ENCODE measurements at places on chromosomes 6 and 20.

DNA sequence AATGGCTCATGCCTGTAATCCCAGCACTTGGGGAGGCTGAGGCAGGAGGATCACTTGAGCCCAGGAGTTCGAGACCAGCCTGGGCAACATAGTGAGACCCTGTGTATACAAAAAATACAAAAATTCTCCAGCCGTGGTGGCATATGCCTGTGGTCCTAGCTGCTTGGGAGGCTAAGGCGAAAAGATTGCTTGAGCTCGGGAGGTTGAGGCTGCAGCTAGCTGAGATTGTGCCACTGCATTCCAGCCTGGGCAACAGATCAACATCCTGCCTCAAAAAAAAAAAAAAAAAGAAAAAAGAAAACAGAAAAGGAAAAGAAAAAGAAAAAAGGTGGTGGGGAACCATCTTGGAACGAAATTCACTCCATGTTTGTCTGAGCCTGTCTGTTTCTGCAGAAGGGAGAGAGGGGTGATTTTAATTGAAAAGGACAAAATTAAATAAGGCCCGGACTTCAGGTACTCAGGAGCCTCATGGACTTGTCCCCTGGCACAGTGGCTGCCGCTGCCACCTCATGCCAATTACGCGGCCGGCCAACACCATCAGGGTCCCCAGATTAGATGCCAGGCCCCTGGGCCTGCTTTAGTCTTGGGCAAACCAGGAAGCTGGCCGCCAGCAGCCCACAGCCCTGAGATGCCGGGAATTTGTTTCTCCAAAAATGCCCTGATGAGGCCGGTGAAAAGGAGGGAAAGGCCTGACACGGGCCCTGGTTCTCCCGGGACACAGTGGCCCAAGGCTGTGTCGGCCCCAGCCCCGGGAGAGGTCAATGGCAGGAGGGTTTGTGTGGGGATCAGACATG is 37.8 kb upstream of the STX16 start:
- DNase-seq, result no peak

DNA sequence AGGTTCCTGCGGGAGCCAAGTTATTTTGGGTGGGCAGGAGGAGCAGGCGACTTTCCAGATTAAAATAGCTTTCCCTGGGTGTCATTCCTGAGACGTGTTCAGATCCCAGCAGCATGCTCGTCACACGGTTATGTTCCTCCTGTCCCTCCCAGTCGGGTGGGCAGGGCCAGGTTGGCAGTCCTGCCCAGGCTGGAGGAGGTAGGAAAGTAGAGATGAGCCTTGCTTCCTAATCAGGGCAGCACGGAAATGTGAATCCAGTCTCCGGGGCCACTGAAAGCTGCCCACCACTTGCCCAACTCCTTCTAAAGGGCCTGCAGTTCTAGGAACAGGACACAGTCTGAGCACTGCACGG is 137.0 kb downstream of the MRPL14 start:
- DNase-seq, result no peak

DNA sequence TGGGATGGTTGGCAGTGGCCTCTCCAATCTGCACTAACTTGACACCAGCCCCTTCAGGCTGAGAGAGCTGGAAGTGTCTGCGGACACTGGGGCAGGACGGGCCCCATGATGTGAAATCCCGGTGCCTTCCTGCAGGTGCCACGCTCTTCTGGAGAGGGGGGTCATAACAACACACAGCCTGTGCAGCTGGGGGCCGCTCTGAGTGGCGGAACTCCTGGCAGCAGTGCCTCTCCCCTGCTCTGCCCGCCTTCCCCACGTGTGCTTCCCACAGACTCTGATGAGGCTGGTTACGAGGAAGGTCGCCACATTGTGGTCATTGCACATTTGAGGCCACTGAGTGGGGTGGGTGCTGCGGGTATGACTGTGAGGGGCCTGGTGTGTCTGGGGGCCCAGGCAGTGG is 145.2 kb downstream of the DTNBP1 start:
- DNase-seq, result no peak

DNA sequence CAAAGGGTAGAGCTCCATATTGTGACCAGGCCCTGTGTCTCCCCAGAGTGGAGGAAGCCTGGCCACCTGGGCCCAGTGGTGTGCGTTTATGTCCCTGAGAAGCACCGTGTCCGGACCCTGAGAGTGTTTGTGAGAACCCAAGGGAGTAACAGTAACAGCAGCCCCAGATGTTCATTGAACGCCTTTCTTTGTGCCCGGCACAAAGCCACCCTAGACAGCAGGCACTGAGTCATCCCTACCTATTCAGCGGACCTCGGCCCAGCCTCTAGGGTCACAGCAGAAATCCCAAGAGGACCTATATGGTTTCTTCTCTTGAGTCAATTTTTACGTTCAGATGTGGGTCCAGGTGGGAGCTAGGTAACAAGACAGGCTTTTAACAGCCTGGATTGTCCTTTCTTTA is 24.5 kb downstream of the BCAS4 start:
- no peak for DNase-seq

- DNase-seq, result no peak
Measured at GRCh38 chr6:163348789-163349680, 65.5 kb upstream of the QKI start.

- DNase-seq, result no peak
Measured at GRCh38 chr20:61518424-61518951, 266.4 kb downstream of the CDH4 start.

DNA sequence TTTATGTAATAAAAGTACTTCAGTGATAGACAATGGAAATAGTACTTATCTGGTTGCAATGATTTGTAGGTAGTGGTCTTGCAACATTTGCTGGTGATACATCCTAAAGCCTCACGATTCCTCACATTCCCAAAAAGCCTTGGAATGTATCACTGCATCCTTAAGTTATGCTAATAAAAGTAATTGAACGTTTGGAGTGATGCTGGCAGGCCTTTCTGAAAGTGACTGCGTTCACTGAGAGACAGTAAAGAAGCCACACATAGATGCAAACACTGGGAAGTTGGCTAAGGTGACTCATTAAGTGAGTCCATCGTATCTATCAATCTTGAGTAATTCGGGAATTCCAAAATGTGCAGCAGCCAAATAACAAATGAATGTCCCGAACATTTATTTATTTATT is 444.1 kb upstream of the SOX4 start:
- DNase-seq, result no peak

- DNase-seq, result no peak
Measured at GRCh38 chr6:117613920-117614560, 11.7 kb upstream of the GOPC start.

DNA sequence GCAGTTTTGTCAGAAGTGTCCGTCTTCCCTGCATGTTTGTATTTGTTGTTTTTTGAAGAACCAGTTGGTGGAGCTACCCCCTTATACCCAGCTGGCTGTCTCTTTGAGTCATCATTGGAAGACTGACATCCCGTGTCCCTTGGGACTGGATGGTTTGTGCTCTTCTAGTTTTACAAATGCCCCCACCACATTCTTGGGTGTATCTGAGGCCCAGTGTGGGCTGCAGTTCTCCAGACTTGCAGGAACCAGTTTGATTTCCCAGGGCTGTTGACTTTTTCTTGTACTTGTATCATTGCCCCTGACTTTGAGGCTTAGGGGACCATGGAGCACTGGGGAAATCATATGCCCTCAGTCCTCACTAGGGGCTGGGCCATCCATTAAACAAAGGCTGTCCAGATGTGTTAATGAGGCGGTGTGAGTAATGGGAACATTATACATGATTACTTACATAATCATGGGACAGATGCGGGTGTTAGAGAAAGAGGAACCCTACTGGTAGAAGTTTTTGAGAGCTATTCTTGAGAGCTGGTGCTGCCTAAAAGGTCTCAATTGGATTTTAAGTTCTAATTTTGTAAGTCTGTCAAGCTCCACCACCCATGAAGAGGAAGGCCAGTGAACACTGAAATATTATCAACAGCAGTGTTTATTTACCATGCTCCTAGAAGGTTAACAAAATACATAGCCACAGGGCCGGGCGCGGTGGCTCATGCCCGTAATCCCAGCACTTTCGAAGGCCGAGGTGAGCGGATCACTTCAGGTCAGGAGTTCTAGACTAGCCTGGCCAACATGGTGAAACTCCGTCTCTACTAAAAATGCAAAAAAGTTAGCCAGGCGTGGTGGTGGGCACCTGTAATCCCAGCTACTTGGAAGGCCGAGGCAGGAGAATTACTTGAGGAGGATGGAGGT is 8.5 kb downstream of the JARID2 start:
- no peak for DNase-seq

DNA sequence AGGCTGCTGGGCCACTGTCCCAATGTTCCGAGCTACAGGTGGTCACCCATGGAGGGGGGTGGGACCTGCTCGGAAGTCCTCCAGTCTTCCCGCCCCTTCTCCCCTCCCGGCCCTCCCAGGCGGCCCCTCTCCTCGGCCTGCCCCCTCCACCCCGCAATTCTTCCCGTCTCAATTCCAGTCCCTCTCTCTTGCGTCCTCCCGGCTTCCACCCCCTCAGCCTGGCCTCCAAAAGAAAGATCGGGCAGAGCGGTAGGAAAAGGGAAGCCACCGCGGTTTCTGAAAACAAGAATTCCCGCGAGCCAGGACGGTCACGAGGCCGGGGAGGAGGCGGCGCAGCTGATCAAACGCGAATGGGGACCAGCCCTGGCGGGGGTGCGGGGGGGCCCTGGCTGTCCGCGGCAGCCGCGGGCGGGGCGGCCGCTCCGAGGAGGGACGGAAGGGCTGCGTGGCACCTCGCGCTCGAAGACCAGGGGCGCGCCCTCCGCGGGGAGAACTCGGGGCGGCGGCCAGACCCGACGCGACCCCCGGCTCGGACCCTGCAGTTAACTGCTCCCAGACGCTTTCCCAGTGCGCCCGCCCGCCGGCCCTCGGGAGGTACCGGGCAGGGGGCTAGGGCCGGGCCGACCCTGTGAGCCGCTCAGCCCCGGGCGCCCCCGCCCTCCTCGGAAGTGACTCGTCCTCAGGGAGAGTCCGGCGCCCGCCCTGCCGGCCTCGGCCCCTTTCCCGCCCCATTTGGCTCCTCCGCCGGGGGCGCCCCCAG is 1.0 kb downstream of the PXDC1 start:
- DNase-seq, result peak; percentile 89

DNA sequence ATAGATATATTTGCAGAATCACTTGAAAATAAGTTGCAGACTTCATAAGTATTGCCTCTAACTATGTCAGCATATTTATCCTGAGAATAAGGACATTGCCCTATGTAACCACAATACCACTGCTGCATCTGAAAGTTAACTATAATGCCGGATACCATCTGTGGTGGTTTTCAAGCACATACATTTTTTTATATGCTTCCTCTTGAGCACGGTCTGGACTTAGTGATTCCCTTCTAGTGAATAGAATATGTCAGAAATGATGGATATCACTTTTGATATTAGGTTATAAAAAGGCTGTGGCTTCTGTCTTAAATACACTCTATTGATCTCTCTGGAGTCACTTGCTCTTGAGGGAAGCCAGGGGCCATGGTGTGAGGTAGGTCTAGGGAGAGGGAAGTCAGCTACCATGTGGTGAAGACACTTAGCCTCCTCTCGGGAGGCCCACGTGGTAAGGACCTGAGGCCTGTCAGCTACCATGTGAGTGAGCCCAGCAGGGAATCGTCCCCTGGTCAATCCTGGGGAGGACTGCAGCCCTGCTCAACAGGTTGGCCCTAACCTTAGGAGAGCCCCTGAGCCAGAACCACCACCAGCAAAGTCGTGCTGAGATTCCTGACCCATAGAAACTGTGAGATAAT is 57.5 kb downstream of the CCDC170 start:
- no peak for DNase-seq

- DNase-seq, result no peak
Measured at GRCh38 chr6:79180052-79180451, 54.4 kb downstream of the HMGN3 start.

GRCh38 chr20:54688476-54688875 is 213.1 kb downstream of the DOK5 start:
- DNase-seq, result no peak

DNA sequence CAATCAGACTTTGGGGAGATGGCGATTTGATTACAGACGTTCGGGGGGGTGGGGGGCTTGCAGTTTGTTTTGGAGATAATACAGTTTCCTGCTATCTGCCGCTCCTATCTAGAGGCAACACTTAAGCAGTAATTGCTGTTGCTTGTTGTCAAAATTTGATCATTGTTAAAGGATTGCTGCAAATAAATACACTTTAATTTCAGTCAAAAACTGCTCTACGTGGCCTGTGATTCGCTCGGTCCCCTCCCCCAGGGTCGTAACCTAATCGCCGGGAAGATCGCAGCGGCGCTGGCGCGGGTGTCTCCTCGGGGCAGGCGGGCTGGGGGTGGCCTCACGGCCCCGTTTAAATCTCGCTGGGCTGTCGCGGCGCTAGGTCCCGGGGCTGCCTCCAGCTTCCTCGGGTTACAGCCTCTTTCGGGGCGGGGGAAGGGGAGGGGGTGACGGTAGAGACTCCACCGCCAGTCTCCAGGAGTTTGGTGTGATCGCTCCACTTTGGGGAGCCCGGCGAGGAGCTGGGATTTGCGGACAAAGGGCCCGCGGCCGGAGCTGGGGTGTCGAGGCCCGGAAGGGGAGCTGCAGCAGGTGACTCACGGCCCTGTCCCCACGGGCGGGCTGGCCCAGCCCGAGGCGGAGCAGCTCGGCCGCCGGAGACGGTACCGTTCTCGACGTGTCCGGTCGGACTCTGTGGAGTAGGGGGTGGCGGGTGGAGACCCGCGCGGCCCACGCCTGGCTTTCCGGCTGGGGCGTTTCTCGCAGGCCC is 4.2 kb downstream of the FOXC1 start:
- no peak for DNase-seq

DNA sequence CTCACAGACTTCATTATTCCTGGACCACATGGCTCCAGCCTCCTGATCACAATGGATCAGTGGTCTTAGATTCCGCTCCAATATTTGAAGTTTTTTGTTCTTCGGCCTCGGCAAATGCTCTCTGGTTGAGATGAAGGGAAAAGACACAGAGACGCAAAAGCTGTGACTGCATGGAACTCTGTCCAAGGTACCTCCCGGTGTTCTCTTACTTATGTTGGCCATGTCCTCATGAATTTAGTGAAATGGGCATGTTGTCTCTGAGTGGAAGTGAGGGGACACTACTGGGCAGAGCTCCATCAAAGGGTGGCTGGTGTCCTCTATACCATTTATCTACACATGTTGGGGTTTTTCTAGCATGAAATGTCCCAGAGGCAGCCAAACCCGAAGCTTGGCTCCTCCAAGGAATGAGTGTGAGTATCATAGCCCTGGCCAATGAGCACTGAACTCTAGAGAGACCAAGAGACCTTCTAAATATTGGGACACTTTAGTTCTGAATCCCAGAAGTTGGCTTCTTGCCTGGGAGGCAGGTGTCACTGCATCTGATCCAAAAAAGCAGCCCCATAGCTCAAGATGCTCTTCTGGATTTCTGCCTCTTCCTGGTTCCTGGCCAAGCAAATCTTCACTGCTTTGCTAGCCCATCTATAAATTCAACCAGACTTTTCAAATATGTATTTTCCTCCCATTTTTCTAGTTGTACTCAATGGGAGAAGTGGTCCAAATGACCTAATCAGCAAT is 34.1 kb downstream of the HLA-G start:
- no peak for DNase-seq

- DNase-seq, result no peak
Measured at GRCh38 chr6:89267918-89268317, 47.2 kb downstream of the GABRR2 start.

DNA sequence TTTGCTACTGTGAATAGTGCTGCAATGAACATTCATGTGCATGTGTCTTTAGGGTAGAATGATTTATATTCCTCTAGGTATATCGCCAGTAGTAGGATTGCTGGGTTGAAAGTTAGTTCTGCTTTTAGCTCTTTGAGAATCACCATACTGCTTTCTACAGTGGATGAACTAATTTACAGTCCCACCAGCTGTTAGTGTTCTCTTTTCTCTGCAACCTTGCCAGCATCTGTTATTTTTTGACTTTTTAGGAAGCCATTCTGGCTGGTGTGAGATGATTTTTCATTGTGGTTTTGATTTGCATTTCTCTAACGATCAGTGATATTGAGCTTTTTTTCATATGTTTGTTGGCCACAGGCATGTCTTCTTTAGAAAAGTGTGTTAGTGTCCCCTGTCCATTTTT is 40.0 kb downstream of the PLG start:
- DNase-seq, result no peak

Data from AG08396 (cell line).